ENCODE measurements at places on chromosomes 12 and 14.

GRCh38 chr12:49920241-49920914 is 16.7 kb upstream of the FAIM2 start:
- peak; percentile 56 for DNase-seq

DNA sequence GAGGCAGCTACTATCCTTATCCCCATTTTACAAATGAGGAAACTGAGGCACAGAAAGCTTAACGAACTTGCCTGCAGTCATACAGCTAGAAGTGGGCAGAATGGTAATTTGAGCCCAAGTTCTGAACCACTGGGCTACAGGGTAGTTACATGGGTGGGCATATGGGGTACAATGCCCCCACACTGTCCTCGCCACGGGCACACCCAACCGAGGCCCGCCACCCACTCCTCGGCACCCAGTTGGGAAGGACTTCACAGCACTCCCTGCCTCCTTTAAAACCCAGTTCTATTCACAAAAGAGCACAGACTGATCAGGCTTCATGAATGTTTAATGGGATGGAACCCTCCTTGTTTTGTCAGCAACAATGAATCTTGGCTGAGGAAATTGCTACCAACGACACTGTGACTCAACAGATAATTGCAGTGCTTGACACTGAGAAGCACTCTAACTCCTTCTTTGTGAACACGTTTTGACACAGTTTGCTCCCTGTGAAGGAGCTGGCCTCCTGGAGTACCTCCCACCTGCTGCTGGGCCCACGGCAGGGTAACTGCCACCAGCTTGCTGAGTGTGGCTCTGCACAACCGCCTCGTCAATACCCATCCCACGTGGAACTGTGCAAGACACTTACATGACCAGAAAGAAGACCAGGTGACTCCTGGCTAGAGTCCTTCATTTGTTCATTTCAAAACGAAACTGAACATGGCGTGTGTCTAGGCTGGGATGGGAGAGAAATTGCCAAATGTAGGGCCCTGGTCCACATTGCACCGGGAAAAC is 63.5 kb downstream of the CLMN start:
- DNase-seq: no peak

DNA sequence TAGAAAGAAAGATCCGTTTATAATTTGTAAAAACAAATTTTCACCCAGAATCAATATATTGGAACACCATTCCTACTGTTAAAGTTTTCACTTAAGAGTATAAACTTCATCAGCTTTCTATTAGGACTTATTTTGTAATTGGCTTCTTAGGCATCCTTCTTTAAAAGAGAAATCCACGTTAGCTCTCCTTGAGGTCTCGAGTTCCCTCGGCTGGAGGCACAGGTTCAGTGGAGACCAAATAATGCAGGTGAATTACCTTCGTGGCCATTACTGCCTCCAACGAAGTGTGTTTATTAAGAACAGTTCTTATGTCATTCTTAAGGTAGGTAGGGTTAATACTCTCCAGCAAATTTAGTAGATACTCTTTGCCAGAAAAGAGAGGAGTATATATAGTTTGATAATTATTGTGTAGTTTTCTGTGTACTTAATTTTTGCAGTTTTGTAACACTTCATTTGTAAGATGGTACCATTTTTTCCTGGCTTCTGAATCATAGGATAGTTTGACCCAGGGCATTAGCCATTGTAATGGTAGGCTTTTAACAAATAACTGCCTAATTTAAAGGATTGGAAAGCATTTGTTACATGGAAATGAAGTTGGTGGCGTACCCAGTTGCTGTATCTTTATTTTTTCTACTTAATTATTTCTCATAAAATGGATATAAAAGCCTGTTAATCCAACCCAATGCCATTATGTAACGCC is 2.2 kb downstream of the CALM1 start:
- no peak for DNase-seq

DNA sequence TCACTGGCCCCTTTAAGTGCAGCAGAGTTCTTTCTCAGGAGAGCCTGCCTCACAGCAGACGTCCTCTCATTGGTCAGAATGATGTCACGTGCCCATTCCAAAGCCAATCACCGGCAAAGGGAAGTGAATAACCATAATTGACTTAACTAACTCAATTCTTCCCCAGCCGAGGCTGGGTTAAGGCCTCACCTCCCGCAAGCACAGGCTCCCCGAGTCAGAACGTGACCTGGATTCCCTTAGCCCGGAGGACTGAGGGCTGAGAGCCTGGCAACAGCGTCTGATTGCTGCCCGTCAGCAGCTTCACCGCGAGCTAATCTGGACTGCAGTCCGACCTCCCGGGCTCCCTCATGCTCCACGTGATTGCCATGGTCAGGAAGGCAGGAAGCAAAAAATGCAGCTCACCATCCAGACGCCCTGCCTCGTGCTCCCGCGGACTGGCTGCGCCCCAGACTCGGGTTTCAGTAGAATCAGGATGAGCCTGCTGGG is 92.1 kb upstream of the FZD10 start:
- no peak for DNase-seq

- DNase-seq: no peak
These were observed 372.9 kb downstream of the DPF3 start for GRCh38 chr14:72521045-72521444.

DNA sequence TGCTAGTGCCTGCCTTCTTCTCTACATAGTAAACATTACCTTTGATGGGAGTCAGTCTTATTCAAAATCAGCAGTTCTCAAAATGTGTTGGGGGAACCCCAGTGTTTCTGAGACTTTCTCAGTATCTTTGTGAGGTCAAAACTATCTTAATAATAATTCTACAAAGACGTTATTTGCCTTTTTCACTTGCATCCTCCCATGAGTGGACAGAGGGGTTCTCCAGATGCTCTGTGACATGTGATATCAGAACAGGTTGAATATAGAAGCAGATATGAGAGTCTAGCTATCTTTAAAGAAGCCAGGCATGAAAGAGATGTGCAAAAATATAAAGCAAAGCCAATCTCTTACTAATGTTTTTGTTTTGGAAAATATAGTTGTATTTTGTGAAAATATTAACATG is 144.7 kb downstream of the KTN1 start:
- DNase-seq: no peak

DNA sequence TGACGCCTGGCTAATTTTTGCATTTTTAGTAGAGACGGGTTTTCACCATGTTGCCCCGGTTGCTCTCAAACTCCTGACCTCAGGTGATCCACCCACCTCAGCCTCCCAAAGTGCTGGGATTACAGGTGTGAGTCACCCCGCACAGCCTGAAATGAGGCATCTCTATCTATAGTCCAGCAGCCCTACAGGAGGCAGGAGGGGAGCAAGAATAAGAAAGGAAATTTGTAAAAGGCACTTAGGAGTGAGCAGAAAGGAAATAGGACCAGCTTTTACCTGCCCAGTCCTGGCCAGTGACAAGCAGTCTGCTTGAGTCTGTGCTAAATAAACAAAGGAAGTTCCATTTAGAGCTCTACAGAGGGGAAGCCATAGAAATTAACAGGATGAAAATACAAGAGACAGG is 15.0 kb upstream of the PSMA6 start:
- DNase-seq: no peak

DNA sequence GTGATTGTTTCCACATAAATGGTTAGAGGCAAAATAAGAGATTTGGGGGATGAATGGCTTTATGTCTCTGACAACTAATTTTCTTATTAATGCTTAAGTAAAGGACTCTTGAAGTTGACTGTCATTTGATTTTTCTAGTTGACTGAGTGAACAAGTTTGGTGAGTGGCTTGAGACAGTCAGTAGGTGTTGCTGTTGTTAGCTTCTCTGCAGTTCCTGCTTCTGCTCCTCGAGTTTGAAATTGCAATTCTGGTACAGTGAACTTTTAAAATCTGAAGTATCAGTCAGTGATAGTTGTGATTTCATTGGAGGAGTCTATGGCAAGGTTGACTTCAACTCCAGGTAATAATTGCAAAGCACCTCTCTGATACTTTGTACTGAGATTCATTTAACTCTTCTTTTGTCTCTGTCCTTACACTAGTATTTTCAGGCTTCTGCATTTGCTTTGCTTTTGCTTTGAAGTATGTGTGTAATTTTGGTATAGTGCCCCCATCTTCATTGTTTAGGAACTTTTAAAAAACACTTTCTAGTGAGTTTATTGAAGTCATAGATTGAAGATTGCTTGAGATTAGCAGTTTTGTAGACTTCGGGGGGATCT is 415.5 kb downstream of the PCNX1 start:
- DNase-seq: peak; percentile 22

DNA sequence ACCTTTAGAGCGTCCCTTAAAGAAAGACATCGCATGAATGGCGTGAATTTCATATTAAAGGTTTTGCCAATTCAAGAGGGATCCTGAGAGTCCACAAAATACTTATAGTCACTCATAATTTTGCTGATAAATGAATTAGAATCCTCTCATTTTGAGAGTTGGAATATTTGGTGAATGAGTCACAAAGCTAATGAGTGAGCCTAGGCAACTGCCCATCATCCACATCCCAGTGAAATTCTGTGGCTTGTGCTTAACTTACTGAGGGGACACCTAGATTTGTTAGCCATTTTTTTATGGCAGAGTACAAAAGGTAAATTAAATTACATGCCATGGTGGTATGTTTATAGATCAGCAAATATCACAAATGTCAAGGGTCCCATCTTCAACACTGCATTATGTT is 12.7 kb upstream of the NOXRED1 start:
- DNase-seq: no peak

GRCh38 chr14:100323121-100323941 is at the start of gene SLC25A47:
Gene SLC25A47 (plus strand): TSS chr14:100323339. CDS start chr14:100323415, 76 bp downstream.
- no peak for DNase-seq

GRCh38 chr12:94761559-94761958 is 111.2 kb upstream of the TMCC3 start:
- DNase-seq: peak; percentile 91

- peak; percentile 46 for DNase-seq
These were observed 37.6 kb downstream of the FERMT2 start for GRCh38 chr14:52913271-52913670.

DNA sequence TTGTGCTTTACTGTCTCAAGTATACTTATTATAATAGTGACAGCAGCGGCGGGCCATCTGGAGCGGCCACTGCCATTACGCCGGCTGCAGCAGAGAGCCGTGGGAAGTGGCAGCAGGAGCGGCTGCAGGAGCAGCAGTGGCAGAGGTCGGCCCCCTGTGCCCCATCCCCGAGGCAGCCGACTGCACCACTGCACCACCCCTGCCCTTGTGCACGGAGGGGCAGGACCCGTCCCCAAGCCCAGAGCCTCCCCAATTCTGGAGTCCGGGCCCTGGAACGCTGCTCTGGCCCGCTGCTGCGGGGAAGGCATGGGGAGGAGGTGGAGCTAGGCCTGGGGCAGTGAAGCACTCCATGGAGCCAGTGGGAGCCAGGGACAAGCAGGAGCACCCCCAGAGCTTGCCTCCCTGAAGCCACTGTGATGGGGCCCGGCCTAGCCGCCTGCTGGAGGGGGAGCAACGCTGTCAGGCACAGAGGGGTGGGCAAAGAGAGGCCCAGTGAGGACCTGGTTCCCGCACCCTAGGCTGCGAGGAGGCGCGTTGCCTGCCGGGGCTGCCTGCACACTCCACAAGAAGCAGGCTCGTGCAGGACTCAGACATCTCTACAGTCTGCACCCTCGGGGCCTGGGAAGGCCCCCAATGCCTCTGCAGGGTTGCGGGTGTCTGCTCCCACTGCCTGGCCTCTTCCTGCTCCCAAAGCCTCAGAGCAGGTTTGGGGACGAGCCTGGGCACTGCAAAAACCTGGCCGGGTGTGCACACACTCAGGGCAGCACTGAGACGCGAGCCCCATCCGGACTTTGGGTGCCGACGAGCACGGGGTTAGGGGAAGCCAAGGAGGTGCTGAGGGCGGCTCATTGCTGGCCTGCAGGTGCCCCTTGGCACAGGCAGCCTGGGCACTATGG is 74.2 kb upstream of the RASSF8 start:
- no peak for DNase-seq

DNA sequence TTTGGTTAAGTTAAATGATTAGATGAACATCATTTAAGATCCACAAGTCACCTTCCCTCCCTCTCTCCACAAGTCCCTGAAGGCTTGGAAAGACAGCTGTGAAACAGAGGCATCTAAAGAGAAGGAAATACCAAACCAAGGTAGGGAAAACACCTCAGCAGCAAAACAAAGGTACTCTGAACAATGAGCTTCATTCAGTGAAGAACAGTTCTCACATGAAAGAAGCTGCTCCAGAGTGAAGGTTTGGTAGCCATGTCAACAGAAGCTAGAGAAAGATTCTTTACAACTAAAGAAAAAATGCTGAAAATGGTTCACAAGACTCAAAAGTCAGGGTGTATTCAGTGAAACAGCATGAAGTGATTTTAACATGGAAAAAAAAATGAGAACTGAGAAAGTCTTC is 69.4 kb downstream of the FGD6 start:
- DNase-seq: no peak

GRCh38 chr14:65790172-65790815 is 377.8 kb downstream of the FUT8 start:
- no peak for DNase-seq

GRCh38 chr12:20368651-20369304 is 441 bp downstream of the PDE3A start:
- no peak for DNase-seq

- peak; percentile 48 for DNase-seq
These were observed 36.4 kb upstream of the FBRSL1 start for GRCh38 chr12:132453361-132454192.

- DNase-seq: no peak
These were observed 39.7 kb upstream of the STAB2 start for GRCh38 chr12:103547376-103547775.

GRCh38 chr12:91732086-91732485 is 413.6 kb downstream of the BTG1 start:
- DNase-seq: no peak

DNA sequence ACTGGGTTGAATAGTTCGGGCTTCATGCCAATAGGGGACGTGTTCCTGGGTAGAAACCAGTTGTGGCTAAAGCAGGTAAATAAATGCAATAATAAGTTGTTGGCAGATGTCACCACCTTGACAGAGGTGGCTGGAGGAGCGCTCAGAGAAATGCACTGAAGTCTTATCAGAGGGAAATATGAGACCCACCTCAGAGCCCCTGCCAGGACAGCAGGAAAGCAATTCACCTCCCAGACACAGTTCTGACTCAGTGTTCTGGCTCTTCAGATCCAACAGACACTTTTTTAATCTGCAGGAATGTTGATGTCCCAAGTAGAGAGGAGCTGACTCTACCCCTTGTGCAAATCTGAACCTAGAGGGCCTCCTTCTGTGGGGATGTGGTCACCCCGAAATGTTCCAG is 687.1 kb upstream of the FBXO33 start:
- DNase-seq: peak; percentile 60
